Stimulated activated CD8-positive, alpha-beta memory T cell treated with anti-CD3 and anti-CD28 coated beads, Interleukin-4, amount 100 ng/mL, for 1 hour (primary cell): ENCODE measurements at places on chromosomes 3 and 15.

- DNase-seq = no peak
Measured at GRCh38 chr3:162704799-162705385, 1208.3 kb downstream of the OTOL1 start.

DNA sequence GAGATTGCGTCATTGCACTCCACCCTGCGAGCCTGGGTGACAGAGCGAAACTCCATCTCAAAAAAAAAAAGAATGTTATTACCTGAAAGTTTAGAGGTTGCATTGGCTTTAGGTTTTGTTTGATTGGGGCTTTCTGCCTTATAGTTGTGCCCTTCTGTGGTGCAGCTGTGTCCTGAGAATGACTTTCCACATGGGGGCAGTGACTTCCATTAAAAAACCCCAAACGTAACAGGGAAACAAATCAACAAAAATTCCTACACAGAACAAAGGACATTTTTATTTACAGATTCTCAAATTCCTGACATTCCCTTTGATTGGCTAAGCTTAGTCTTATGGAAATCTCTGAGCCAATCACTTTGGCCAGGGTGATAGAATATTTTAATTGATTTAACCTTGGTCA is 154.1 kb upstream of the GPR149 start:
- DNase-seq = no peak

- no peak for DNase-seq
Measured at GRCh38 chr15:90665288-90666134, 51.6 kb upstream of the BLM start.

- no peak for DNase-seq
Measured at GRCh38 chr3:17322106-17322793, 420.2 kb downstream of the TBC1D5 start.

DNA sequence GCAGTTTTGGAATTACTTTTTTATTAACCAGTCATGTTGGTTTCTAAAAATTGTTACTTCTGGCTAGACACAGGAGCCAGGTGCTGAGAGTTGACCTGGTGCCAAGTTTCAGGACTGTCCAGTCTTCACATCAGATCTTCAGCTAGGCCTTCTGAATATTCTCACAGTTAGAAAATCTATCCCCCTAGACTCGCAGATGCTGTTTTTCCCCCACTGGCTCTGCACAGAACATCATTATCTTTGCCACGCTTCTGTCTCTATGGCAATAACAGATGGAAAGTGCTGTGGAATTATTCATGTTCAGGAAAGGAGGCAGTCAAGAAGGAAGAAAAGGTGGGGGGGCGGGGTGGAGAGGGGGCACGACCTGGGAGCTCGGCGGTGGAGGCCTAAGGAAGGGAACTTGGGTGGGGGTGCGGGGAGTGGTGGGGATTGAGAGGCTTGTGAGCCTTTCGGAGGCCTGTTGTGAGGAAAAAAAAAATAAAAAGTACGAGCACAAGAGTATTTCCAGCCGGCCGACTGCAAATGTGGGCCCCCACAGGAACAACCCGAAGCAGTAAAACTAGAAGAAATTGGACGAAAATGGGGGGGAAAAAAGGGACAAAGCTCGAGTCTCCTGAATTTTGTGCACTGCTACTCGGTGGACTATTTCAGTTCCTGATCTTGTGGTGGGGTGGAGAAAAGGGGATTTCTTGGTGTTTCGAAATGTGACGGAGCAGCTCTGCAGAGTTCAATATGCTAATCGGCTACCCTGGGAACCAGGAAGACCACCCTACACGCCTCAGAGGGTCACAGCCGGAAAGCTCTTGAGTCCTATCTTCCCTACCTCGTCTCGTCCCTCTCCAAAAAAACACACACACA is 1.5 kb upstream of the SKIL start:
- no peak for DNase-seq

GRCh38 chr3:15010664-15011063 is 54.5 kb downstream of the MRPS25 start:
- DNase-seq = no peak

GRCh38 chr15:42065033-42065432 is 29.3 kb downstream of the PLA2G4D start:
- DNase-seq = no peak

- no peak for DNase-seq
Measured at GRCh38 chr3:37591116-37591781, 270.4 kb upstream of the CTDSPL start.

DNA sequence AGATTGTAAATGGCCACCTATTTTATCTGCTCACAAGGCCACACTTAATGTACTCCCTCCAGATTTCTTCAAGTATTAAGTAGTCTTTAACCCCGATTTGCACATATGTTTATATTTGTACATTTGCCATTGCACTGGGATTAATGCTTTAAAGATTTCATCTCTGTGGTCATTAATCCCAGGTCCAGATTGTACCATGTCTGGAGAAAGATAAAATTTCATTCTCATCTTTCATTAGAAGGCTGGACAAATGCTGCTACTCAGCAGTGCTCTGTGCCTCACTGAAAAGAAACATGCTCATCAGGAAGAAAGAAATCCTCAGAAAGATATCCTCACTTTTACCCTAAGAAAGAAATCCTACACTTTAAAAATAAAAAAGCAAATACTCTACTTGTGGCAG is 62.5 kb upstream of the LRRC3B start:
- no peak for DNase-seq

GRCh38 chr3:134057654-134058110 is 28.0 kb upstream of the SLCO2A1 start:
- no peak for DNase-seq

- DNase-seq = no peak
Measured at GRCh38 chr3:160098926-160099626, 110.4 kb downstream of the IL12A start.

DNA sequence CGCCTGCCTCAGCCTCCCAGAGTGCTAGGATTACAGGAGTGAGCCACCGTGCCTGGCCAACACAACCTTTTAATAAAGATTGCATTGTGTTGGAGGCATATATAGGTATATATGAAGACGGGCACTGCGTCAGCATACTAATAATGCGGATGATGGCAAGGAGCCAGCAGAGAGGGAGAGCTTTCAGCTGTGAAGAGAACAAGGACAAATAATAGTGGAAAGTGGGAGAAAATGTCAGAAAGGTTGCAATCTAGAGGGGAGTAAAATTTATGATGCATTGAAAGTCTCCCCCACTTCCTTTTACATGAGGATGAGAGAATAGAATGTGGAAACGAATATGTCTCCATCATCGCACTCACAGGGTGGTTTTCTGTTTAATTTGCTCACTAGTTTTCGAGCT is 170.5 kb upstream of the TBL1XR1 start:
- DNase-seq = no peak

DNA sequence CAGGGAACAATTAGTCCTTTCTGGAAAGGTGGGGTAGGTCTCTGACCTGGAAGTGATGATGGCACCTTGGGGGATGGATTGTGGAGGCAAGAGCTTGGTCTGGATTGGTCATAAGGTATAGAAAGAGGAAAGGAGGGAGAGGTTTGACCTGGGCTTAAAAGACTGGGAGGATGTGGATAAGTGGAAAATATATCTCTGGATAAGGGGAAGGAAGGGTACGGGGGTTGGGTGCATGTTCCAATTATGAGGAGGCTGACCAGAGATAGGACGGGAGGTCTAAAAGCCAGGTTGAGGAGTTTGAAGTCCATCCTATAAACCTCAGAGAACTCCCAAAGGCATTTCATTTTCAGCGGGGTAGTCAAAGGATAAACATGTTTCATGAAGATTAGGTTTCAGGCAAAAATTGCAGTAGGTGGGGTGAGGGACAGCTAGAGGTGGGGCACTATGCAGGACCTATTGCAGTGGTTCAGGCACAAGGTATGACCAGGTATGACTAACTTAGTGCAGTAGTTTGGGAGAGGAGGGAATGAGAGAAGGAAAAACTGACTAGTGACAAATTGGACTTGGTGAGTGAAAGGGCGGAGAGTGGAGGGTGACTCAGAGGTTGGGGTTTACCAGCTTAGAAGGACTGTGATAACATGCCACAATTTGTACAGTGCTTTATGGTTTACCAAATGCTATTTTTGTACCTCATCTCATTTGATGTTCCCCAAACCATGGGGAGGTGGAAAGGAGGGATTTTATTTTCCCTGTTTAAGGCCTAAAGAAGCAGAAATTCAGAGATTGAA is 10.7 kb downstream of the PDE8A start:
- DNase-seq = no peak

- no peak for DNase-seq
Measured at GRCh38 chr15:99568625-99569352, 3.0 kb downstream of the MEF2A start.

DNA sequence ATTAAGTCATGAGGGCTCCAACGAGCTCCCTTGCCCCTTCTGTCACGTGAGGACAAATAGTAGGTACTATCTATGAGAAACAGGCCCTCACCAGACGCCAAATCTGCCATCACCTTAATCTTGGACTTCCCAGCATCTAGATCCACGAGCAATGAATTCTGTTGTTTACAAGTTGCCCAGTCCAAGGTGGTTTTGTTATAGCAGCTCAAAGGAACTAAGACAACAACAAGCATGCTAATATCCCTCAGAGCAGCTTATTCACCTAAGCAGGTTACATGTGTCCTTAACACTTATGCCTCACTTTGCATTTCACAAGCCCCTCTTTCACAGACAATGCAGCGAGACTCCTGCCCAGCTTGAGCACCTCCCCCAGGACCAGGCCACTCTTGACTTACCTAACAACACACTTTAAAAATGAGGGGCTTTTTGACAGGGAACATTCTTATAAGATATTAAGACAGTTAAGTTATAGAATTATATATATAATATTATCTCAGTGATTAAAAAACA is 219.5 kb downstream of the PLCH1 start:
- DNase-seq = no peak

- no peak for DNase-seq
Measured at GRCh38 chr3:14227856-14228255, 49.2 kb downstream of the LSM3 start.

DNA sequence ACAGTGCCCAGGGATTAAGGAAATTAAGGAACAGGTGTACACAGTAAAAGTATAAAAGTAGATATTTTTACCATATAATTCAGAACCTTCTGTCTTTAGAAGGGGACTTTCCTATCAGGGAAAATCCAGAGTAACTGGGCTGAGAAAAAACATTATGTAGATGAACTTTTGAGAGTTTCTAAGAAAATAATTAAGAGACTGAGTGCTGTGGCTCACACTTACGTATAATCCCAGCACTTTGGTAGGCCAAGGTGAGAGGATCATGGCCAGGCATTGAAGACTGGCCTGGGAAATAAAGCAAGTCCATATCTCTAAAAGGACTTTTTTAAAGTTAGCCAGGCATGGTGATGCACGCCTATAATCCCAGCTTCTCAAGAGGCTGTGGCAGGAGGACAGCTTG is 1021.8 kb downstream of the FHIT start:
- no peak for DNase-seq

GRCh38 chr3:128266453-128266852 is 113.2 kb downstream of the EEFSEC start:
- DNase-seq = no peak

DNA sequence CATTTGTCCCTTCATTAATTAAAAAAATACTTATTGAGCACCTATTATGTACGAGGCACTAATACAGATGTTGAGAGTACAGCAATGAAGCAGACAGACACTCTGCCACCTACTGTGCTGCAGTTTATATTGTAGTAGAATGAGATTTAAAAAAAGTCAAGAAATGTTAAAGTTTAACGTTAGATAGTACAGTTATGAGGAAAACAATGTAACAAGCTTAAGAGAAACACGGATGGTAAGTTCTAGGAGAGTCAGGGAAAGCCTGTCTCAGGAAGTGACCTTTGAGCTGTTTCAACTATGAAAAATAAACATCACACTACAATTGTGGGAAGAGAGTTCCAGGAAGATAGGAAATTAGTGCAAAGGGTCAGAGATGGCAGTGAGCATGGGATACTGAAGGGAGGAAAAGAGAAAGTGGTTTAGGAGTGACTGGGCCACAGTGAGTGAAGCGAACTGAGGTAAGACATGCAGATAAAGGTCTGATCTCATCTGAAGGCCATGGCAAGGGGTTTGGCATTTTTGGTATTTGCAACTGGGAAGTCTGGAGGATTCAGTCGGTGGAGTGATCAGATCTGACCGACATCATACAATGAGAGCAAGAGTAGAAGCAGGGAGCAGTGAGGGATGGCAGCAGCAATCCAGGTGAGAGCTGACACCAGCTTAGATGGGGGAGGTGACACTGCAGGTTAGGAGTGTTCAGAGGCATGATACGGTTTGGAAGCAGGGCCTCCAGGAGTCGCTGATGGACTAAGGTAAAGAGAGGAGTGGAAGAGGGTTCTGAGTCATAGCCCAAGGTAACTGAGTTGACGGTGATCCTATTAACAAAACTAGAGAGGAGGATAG is 28.5 kb downstream of the PLSCR4 start:
- no peak for DNase-seq

DNA sequence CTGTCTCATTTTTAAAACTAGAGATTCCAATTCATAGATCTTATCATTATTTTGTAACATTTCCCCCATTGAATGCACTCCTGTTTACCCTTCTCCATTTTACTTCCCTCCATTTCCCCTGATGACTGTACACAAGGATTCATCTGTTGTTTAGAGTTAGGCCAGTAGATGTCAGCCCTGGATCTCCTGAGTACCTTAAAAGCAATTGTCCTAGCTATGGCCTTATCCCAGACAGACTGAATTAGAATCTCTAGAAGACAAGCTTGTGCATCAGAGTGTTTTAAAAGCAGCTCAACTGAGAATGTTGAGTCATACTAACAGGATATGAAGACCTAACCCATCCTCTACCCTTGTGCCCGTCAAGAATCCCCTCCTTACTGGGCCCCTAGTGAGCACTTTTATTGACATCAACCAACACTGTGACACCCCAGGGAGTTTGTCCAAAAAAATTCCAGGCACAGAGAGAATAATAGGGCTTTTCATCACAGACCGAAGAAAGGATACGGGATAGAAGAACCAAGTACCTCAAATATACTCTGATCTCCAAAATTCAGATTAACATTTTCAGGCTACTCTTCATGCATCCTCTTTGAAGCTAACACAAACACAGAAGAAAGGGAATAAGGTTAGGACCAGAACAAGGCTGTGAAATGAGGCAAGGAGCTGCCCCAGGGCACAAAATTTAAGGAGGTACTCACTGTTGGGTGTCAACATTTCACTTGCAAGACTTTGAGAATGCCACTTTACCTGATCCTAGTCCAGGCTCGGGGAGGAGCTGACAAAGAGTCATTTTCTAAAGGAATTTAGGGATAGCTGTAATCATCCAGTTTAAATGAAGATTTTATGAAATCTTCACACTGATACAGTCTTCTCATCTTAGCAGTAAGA is 17.1 kb downstream of the ZBED2 start:
- DNase-seq = no peak

DNA sequence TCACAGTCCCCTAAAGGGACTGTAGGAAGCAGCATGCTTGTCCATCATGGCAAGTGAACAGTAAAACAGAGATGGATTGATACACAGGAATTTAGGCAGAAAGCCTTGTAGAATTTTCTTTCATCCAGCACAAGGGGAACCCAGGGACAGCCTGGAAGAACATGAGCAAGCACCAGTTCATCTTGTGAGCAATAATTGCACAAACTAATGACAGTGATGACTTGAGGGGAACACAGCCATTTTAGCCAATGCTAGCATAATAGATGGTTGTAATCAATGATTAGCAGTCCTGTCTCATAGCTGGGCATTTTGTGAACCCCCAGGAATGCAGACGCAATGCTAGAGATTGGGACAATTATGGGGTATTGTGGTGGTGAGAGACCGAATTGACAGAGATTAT is 6.7 kb downstream of the CD200 start:
- no peak for DNase-seq

- DNase-seq = no peak
Measured at GRCh38 chr3:151356794-151357462, 27.6 kb upstream of the P2RY13 start.
